ENCODE measurements at places on chromosomes 12 and 14.
A peak's percentile ranks its signal among the peaks of the same experiment; 100 is the strongest.

DNA sequence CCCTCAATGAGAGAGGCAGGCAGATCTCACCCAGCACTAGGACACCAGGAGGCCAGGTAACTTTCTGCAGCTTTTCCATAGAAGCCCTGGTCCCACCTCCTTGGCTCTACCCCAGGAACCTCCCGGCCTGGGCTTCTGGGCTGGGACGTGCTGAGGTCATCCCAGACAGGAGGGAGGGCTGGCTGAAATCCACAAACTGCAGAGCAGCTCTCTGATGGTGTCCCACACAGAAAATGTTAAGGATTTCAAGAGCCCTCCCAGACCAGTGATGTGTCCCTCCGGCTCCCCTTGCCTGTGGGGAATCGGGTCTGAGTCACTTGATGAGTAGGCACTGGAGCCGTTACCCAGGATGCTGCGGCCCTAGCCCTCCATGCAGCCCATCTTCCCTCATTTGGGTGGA lies 124.1 kb downstream of the ESRRB start:
- DNase-seq, result no peak

- DNase-seq, result no peak
Measured at GRCh38 chr12:56253091-56253490, 5.1 kb downstream of the ANKRD52 start.

GRCh38 chr14:38261620-38262019 lies 5.7 kb upstream of the CLEC14A start:
- DNase-seq, result no peak

DNA sequence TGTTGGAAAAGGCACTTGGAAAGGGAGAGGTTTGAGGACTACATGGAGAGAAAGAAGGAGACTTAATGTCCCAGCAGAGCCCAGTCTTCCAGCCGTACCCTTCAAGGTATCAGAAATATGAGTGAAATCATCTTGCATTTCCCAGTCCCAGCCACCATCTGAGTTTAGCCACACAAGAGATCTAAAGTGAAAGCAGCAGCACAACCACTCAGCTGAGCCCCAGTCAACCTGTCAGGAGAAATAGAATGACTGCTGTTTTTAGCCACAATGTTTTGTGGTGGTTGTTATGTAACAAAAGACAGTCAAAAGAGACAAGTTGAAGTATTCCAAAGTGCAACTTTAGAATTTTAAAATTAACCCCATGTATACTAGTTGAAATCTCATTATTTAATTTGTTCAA lies 28.0 kb downstream of the DERA start:
- DNase-seq, result no peak

- peak; percentile 35 for DNase-seq
Measured at GRCh38 chr14:55477680-55478079, 37.3 kb upstream of the TBPL2 start.

DNA sequence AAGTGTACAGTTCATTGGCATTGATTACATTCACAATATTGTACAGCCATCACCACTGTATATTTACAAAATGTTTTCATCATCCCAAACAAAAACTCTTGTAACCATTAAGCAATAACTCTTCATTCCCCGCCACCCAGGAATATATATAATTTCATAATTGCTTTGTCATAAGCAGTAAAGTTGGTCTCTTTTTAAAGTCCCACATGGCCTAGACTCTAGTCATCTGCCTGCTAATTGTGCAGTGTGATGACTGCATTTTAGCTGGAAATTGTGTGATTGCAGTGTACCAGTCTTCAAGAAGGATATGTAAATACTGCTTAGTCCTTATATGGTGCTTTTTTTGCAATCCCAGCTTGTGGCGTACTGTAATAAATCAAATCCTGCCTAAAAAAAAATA lies 75.1 kb upstream of the ATP2A2 start:
- no peak for DNase-seq

- DNase-seq, result no peak
Measured at GRCh38 chr12:80401191-80401590, 42.8 kb upstream of the PTPRQ start.

Data from smooth muscle cell of the brain vasculature (primary cell).